ENCODE measurements at places on chromosomes 11 and 22.

DNA sequence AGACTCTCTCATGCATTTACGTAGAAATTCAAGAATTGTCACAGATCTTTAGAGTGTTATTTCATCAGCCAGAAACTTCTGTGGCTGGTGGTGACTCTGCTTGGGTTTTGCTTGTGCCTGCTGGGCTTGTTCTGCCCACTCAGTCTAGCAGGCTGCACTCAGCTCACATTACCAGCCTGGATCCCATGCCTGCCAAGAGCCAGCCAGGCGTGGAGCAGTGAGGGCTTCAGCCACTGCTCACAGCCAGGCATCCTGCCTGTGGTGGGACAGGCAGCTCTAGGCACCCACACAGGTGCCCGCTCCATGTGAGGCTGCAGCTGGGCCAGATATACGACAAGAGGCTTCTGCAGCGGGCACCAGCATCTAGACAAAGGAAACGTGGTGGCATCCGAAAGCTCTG lies 1213.3 kb upstream of the RAG2 start:
- no peak for DNase-seq

DNA sequence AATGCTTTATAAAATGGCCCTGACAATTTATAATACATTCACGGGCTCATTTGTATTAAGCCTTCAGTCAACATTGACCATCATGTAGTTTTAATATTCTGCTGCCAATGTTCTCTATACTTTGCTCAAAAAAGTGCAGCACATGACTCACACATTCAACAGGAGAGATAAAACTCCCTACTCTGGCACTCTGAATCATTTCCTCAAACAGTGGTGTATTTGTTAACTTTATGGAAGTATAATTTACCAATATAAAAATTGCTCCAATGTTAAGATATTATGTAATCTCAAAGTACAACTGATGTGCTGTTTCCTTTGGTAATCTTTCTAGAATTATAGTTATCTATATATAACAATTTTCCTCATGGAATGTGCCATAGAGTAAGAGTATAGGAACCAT lies 39.9 kb downstream of the MAML2 start:
- DNase-seq: no peak

GRCh38 chr11:118602331-118602730 lies 5.1 kb upstream of the PHLDB1 start:
- DNase-seq: no peak

- DNase-seq: no peak
Observed at GRCh38 chr22:50266994-50267393, 3.2 kb downstream of the MAPK11 start.

DNA sequence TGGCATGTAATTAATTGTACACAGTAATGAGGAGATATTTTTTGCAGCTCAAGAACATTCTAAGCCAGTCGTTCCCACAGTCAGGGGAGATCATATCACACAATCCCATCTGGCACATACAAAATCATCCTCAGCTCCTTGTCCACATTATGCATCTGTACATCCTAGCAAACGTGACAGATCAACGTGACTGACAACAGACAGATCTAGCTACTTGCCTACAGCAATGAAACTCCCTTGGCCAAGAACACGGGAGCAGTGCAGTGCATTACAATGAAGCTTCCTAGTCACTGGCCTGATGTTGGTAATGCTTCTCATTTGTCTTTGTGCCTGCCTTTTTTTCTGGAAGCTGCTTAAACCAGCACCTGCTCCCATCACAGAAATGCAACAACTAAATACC lies 24.5 kb upstream of the GUCY1A2 start:
- no peak for DNase-seq

- no peak for DNase-seq
Observed at GRCh38 chr22:32832174-32832573, 30.7 kb downstream of the TIMP3 start.

DNA sequence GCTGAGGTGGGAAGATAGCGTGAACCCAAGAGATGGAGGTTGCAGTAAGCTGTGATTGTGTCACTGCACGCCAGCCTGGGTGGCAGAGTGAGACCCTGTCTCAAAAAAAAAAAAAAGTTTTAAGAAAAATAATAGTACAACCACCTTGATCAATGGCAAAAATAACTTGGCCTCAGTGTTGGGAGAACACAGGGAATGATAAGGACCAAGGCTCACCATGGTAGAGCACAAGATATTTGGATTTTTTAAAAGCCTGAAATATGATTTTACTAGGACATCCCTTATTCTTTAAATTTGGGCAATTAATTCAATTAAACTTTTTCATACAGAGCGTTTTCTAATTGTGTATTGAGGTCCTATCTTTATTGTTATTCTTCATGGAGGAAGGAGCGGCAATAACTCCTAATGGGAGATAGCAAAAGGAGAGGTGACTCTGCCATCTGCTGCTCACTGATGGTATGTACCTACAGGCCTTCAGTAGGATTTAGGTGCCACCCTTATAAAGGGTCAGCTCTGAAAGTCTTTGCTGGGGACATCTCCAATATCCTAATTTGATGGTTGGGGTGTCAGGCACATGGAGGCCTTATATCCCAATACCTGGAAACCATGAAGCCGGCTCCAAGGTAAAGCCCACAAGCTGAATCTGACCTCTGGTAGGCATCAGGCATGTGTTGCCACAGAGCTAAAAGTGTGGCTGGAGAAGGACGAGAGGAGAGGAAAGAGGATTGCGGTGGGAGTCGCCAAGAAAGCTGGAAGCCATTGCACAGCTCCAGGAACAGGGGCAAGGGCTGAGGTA lies 21.9 kb upstream of the POLD3 start:
- DNase-seq: peak; percentile 12

- DNase-seq: peak; percentile 75
Observed at GRCh38 chr11:129364143-129364654, 11.4 kb upstream of the BARX2 start.

- peak; percentile 11 for DNase-seq
Observed at GRCh38 chr11:125451400-125452124, 44.5 kb downstream of the FEZ1 start.

DNA sequence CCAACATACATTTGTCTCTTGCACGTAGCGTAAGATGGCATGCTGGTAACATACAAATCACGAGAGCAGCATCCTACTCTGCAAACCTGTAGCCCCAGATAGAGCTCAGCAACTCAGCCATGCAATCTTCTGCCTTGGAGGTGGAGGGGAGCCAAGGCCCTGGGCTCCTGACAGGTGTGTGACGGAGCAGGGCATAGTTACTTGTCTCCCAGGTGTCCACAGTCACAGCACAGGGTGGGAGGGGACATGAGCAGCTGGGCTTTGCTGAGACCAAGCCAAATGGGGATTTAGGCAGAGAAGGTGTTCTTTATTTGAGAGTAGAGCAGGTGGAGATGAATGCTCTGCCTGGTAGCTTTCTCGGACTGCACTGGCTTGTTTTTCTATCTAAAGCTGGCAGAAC lies 111.7 kb downstream of the TEAD1 start:
- DNase-seq: no peak

DNA sequence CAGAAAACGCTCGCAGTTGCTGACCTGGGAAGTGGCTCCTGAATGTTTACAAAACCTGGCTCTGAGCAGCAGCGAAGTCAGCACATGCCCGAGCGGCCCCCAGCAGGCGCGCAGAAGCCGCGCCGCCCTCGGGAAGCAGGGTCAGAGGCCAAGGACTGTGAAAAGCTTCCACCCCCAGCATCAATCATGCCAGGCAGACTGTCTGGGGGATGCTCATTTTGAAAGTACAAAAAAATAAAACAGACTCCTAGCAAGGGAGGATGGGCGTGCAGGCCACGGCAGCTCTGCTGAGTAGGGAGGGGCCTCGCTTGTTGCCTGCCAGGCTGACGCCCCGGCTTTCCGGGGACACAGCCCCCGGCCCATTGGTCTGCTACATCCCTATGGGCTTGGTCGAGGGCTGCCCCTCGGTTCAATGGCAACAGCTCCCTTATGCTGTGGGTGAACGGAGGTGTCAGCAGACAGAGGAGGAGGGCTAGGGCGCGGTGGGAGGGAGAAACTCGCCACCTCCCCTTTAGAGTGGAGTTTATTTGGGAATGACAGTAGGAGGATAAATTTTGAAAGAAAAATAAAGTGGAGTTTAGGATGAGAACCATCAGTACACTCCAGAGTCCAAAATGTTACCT lies 37.7 kb upstream of the GNB1L start:
- peak; percentile 70 for DNase-seq

- DNase-seq: no peak
Observed at GRCh38 chr11:127137771-127138280, 137.3 kb upstream of the KIRREL3 start.
